ENCODE measurements at places on chromosomes 6 and 20. TPM values are rescaled to one million over a fixed set of nuclear protein-coding genes. Genes with fewer than 3 reads are reported as not detected.

The E2F1 gene
- total RNA-seq: 19.8 TPM

The LCA5 gene
- total RNA-seq: 2.4 TPM

The PSORS1C2 gene
- total RNA-seq: not detected

The MICB gene
- total RNA-seq: 22.5 TPM

The BRD2 gene
- total RNA-seq: 153 TPM

The MAP7 gene
- 1.1 TPM for total RNA-seq

The CD83 gene
- total RNA-seq: 0.22 TPM

The CLDN20 gene
- not detected for total RNA-seq

The GTSF1L gene
- not detected for total RNA-seq

The IL17A gene
- not detected for total RNA-seq

The ADGRF5 gene
- total RNA-seq: 0.22 TPM

The PPP1R14C gene
- not detected for total RNA-seq

The HLA-DQA2 gene
- not detected for total RNA-seq

The ZNF334 gene
- 1.1 TPM for total RNA-seq

The PHF1 gene
- 35.2 TPM for total RNA-seq

The EFCAB8 gene
- total RNA-seq: 0.14 TPM

Measured in placental pericyte (primary cell).